ENCODE measurements at places on chromosomes 4 and X. TPM values are rescaled to one million over a fixed set of nuclear protein-coding genes. Genes with fewer than 3 reads are reported as not detected.

DNA sequence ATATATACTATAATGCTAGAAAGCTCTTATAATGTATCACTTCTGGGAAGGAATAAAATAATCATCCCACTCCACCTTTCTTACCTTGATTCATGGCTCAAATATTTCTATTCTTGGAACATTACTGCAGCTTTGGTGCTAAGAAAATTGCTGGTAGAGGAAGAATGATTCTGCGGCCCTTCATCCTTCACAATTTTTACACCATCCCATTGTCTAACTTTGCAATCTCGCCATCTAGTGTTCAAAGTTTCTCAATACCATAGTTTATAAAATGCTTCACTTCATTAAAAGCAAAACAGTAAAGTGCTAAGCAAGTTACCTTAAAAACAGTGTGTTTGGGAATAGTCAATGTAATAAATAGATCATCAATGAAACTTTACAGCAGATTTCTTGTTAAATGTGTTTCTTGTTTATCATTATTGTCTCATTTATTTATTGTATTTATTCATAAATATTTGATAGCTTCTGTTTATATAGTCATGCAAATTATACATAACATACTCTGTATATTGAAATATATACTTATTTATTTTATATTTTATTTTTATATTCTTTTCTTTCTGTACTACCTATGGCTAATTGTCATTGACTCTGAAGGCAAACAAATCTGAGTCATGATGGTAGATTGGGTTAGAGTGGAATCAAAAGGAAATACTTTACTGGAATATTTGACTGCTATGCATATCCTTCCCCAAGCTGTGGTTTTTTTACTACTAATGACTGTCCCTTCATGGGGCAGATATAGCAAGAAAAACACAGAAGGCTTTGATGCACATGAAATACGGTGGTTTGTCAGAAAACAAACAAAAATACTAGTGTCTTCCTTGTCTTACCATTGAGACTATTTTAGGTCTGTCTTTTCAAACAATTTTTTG lies 390.7 kb downstream of the MAPK10 start:
- peak; percentile 10 for DNase-seq
- H3K27me3 ChIP-seq: no peaks in the 10 kb centered on the region
- H3K27ac ChIP-seq: no peak overlapping the region
- H3K4me3 ChIP-seq: no peak overlapping the region

GRCh38 chrX:133437766-133438165 lies 22.5 kb upstream of the GPC4 start:
- no peaks in the 10 kb centered on the region for H3K36me3 ChIP-seq
- no peak overlapping the region for H3K4me3 ChIP-seq
- no peaks in the 10 kb centered on the region for H3K4me1 ChIP-seq
- H3K27ac ChIP-seq: no peak overlapping the region

DNA sequence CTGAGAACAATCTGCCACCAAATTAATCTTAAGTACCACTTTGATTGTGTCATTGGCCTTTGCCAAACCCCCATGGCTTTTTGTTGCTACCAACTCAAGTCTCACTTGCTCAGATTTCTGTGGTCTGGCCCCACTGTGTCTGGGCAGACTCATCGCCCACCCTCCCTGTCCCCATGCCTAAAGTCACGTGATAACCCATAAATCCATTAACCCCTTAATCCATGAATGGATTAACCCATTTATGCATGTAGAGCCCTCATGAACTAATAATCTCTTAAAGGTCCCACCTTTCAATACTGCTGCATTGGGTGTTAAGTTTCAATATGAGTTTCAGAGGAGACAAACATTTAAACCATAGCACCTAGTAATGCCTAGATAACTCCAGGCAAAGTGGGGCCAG lies 78.5 kb upstream of the BLTP1 start:
- H3K27me3 ChIP-seq: no peaks in the 10 kb centered on the region
- DNase-seq: no peak
- no peak overlapping the region for H3K27ac ChIP-seq
- H3K36me3 ChIP-seq: no peaks in the 10 kb centered on the region

DNA sequence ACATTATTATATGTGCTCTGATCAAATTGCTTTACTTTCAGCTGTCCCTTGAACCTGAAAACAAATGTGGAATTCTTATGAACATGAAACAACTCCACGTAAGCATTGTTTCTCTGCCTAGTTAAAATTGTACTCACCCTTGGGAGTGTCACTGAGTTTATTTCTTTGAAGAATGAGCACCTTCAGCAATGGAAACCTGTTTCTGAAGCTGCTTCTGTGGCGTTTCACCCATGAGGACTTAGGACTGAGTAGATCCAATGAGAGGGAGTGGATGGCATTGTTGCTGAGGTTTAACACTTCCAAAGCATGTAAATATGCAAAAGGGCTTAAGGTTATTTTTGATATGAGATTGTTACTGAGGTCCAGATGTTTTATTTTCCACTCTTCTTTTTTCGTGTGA lies 3.2 kb downstream of the LRRC66 start:
- DNase-seq: no peak
- no peaks in the 10 kb centered on the region for H3K27me3 ChIP-seq
- no peaks in the 10 kb centered on the region for H3K36me3 ChIP-seq
- H3K4me3 ChIP-seq: no peak overlapping the region
- H3K4me1 ChIP-seq: no peaks in the 10 kb centered on the region

DNA sequence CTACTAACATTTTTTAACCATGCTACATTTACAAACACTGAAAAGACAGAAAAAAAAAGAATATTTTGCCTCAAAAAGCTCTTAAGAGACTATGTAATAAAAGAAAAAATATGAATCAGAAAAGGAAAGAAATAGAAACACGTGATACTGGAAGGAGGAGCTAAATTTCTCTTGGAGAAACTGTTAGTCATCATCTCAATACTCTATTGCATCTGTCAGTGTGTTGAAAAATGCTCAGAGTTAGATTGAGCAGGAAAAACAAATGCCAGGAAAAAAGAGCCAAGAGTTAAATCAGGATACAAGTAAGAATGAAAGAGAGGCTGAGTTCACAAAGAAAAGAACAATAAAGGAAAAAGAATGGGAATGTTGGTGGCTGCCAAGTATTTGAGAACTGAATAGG lies 2.6 kb downstream of the RAB28 start:
- no peaks in the 10 kb centered on the region for H3K27me3 ChIP-seq
- peak; percentile 34 for DNase-seq
- H3K4me1 ChIP-seq: no peaks in the 10 kb centered on the region
- no peak overlapping the region for H3K4me3 ChIP-seq

GRCh38 chr4:173242466-173243250 lies 74.0 kb downstream of the GALNT7 start:
- no peaks in the 10 kb centered on the region for H3K4me1 ChIP-seq
- DNase-seq: no peak
- H3K4me3 ChIP-seq: no peak overlapping the region
- no peaks in the 10 kb centered on the region for H3K36me3 ChIP-seq

DNA sequence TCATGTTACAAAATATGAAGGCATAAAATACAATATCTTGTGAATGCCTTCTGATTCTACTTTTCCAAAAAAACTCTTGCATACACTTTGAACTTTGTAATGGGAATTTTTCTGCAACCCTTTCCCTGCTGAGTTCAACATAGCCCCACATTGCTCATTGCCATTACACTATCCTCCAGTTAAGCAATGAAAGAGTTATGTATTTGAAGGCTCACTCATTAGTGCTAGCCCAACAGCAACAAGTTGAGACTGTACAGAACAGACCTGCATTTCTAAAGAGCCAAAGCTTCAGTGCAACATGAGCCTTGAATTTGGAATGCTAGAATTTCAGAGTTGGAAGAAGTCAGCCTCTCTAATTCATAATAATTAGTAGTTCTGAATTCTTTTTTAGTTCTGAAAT lies 44.4 kb upstream of the STAG2 start:
- DNase-seq: no peak
- H3K4me1 ChIP-seq: no peaks in the 10 kb centered on the region
- no peaks in the 10 kb centered on the region for H3K27me3 ChIP-seq

DNA sequence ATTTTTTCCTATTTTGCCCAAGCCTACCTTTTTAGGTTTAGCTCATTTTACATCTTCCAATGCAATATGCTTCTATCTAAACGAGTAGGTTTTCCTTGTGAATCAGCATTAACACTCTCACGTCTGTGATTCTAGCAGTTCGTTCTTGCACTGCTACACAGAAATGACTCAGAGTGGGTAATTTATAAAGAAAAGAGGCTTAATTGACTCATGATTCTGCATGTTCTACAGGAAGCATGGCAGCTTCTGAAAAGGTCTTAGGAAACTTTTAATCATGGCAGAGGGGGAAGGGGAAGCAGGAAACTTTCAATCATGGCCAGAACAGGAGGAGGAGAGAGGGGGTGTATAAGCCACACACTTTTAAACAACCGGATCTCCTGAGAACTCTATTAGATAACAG lies 44.9 kb downstream of the SPANXN1 start:
- H3K27ac ChIP-seq: no peak overlapping the region
- H3K27me3 ChIP-seq: no peaks in the 10 kb centered on the region
- H3K36me3 ChIP-seq: no peaks in the 10 kb centered on the region
- H3K4me1 ChIP-seq: no peaks in the 10 kb centered on the region
- H3K4me3 ChIP-seq: no peak overlapping the region
- DNase-seq: no peak

DNA sequence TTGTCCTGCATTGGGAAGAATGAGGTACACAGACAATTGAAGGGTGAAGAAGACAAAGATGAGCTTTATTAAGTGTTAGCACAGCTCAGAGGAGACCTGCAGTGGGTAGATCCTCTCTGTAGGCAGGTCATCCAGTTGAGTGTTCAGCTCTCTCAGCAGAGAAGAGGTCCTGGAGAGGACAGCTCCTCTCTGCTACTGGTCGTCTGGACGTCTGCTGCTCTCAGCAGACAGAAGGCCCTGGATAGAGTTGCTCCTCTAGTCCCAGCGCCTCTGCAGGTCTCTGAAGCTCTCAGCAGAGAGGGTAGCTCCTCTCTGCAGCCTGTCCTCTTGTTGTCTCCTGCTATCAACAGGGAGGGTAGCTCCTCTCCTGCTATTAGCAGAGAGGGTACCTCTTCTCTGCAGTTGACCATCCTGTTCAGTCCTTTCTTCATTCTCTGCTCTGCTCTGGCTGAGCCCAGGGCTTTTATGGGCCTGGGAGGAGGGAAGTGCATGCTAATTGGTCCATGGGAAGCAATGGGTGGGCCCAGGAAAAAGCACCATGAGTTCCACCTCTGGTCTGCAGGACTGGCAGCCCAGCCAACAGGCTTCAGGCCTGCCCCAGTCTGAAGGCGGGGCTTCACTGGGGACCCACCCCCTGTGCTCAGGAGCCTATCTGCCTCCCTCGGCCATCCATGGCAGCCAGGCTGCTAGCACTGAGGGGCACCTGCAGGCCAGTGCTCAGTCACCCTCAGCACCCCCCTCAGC lies 54.1 kb upstream of the IBSP start:
- DNase-seq: no peak
- no peaks in the 10 kb centered on the region for H3K4me1 ChIP-seq
- H3K4me3 ChIP-seq: no peak overlapping the region
- no peak overlapping the region for H3K27ac ChIP-seq
- H3K36me3 ChIP-seq: no peaks in the 10 kb centered on the region
- H3K27me3 ChIP-seq: no peaks in the 10 kb centered on the region

DNA sequence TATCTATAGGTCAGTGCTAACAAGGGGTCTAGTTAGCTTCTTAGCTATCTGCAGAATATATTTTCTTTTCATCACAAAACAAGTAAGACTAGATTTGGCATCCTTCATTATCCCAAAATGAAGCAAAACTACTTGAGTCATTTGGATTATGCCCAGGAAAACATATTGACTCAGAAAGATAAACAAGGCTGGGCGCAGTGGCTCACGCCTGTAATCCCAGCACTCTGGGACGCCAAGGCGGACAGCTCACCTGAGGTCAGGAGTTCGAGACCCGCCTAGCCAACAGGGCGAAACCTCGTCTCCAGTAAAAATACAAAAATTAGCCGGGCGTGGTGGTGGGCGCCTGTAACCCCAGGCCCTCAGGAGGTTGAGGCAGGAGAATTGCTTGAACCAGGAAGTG lies 18.0 kb upstream of the MND1 start:
- H3K27ac ChIP-seq: no peak overlapping the region
- H3K36me3 ChIP-seq: no peaks in the 10 kb centered on the region
- peaks cover 9% of the 10 kb centered on the region for H3K27me3 ChIP-seq
- DNase-seq: no peak
- no peak overlapping the region for H3K4me3 ChIP-seq

- no peaks in the 10 kb centered on the region for H3K27me3 ChIP-seq
- no peaks in the 10 kb centered on the region for H3K36me3 ChIP-seq
- H3K4me1 ChIP-seq: no peaks in the 10 kb centered on the region
- H3K27ac ChIP-seq: no peak overlapping the region
- DNase-seq: no peak
These were observed 86.6 kb downstream of the MID1 start for GRCh38 chrX:10533696-10534365.

DNA sequence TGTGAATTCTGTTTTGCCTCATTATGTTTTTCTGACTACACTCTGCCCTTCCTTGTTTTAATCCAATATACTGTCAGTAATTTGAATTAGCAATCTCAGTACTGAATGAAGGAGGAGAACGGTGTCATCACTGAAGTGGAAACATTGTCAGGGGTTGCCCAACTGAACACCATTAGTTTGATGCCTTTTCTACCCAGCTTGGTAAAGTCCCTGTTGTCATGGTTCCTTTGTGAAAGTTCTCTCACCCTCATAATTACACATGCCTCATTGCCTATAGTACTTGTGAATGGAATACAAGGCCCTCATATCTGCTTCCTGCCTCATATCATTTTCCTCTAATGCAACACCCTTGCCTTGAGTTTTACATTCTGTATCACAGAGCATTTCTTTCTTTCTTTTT lies 76.9 kb downstream of the RRAGB start:
- no peak for DNase-seq
- no peaks in the 10 kb centered on the region for H3K36me3 ChIP-seq
- no peaks in the 10 kb centered on the region for H3K27me3 ChIP-seq
- H3K4me1 ChIP-seq: no peaks in the 10 kb centered on the region
- no peak overlapping the region for H3K4me3 ChIP-seq

DNA sequence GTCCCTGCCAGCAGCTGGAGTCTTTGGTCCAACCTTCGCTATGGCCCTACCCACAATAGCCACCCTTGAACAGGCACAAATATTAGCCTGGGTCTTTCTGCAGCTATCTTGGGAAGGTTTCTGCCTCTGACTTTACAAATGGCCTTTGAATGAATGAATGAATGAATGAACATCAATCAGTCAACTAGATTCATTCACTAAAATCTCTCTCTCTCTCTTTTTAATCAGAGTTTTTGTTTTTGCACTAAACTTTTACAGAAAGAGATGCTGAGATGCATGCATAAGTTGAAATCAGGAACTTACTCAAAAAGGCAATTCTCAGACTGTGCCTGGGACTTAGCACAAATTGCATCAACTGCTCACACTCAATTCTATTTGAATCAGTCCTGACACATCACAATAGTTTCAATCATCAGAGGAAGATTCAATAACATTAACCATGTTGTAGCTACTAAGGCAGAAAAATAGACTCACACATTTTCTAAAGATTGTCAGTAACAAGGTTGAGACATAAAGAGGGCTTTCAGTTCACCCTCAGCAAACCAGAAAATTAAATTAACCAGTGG lies 55.0 kb downstream of the ANXA3 start:
- no peaks in the 10 kb centered on the region for H3K36me3 ChIP-seq
- no peaks in the 10 kb centered on the region for H3K27me3 ChIP-seq
- H3K27ac ChIP-seq: no peak overlapping the region
- DNase-seq: no peak
- peaks cover 6% of the 10 kb centered on the region for H3K4me1 ChIP-seq
- H3K4me3 ChIP-seq: no peak overlapping the region

TBL1X gene
- total RNA-seq: 49.6 TPM

SPANXA2 gene
- not detected for total RNA-seq
